ENCODE measurements at places on chromosomes 1 and 21. TPM values are rescaled to one million over a fixed set of nuclear protein-coding genes. Genes with fewer than 3 reads are reported as not detected.

DNA sequence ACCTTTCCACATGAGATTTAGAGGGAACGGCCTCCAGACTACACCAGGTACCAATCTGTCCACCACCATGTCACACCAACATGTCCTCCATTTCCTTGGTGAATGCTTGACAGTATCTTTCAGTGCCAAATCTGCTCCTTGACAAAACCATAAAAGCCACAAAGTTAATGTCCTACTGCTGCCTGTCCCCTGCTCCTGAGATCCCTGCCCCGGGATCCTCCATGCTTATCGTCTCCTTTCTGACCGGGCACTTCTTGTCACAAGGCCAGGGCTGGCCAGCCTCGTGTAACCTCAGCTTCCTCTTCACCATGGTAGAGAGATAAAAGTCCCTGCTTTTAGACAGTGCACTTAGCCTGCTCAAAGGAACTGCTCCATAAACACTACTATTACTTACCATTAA lies 136.2 kb downstream of the NAV1 start:
- no peak for DNase-seq

- DNase-seq: no peak
These were observed 99.5 kb upstream of the BMP8A start for GRCh38 chr1:39391691-39392679.

- no peak for DNase-seq
These were observed 30.2 kb upstream of the PRSS38 start for GRCh38 chr1:227785094-227785804.

- DNase-seq: no peak
These were observed 229.6 kb upstream of the ESRRG start for GRCh38 chr1:216952864-216953263.

- no peak for DNase-seq
These were observed 11.6 kb upstream of the MAPKAPK2 start for GRCh38 chr1:206672844-206673758.

Gene CSMD2
- not detected for total RNA-seq

- peak; percentile 65 for DNase-seq
These were observed 56.9 kb downstream of the MIER1 start for GRCh38 chr1:66981679-66982078.

GRCh38 chr1:3013371-3014049 lies 7.8 kb upstream of the ACTRT2 start:
- no peak for DNase-seq

GRCh38 chr1:90048043-90048442 lies 53.1 kb downstream of the ZNF326 start:
- no peak for DNase-seq

Gene CD52
- 344 TPM for total RNA-seq

Gene LPAR3
- 0.81 TPM for total RNA-seq

GRCh38 chr1:202615501-202616354 lies 94.5 kb downstream of the SYT2 start:
- DNase-seq: peak; percentile 39

DNA sequence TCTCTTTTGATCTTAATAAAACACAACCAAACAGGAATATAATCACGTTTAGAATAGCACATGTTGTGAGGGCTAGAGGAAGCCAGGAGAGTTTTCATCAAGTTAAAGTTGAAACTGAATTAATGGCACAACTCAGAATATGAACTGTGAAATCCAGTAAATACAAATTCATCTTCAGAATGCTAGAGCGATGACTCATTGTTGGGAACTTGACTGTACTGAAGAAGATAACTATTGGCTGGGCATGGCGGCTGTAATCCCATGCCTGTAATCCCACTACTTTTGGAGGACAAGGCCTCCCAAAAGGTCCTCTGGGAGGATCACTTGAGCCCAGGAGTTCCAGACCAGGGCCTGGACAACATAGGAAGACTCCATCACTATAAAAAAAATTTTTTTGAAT lies 8.8 kb downstream of the SYF2 start:
- DNase-seq: no peak

Gene OR6P1
- total RNA-seq: not detected

- peak; percentile 75 for DNase-seq
These were observed 10.8 kb downstream of the GPR3 start for GRCh38 chr1:27403065-27403726.

- no peak for DNase-seq
These were observed 1.4 kb downstream of the SLC9A1 start for GRCh38 chr1:27153549-27153886.

GRCh38 chr1:100523038-100523652 lies 14.8 kb upstream of the GPR88 start:
- no peak for DNase-seq

Gene IGFN1
- total RNA-seq: not detected

DNA sequence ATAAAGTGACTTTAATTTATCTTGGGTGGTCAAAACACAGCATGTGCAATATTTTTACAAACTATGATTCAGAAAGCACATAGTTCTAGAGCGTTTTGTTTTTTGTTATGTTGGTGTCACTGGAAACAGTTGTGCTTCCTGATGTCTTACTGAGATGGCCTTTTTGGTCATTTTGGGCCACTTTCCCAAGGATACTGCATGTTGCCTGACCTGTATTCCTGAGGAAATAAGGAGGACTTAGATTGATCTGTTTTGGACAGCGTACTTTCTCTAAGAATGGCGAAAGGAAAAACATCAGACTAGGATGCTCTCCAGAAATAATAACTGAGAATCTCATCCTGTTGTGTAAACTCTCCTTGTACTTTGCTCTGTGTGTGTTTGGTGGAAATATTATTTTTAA lies 451.2 kb downstream of the USP25 start:
- no peak for DNase-seq

Gene KRTAP19-2
- total RNA-seq: not detected

DNA sequence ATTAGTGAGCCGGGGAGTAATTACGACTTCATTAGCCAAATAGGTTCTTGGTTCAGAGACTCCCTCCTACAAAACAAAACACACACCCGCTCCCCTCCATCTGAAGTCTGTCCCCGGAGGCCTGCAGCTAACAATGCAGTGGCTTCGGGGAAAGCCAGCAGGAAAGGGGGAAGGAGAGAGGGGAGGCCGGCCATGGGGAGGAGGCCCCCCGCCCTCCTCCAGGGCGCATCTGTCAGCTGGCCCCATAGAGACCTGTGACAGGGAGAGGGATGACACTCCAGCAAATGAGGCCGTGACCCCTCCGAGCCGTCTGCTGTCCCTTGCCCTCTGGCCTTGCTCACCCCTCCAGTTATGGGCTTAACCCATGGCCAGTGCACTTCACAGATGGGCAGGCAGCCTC lies 12.1 kb upstream of the CNTN2 start:
- no peak for DNase-seq

Gene PPFIA4
- total RNA-seq: 79.9 TPM

DNA sequence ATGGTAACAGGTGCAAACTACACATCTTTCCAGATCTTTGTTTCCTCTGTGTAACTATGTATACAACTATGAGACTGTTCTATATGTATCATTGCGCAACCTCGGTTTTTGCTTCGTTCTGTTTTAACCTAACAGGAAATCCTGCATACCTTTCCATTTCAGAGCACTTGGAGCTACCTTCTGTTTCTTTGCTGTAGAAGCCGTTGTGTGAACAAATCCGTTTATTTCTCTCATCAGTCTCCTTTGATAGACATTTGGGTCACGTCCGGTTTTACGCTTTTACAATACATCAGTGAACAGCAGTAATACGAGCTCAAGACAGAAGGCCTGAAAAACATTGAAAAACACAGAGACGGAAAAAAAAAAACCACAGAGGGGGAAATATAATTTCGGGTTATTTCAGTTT lies 10.5 kb downstream of the ATP5IF1 start:
- DNase-seq: peak; percentile 66

Gene ETNK2
- total RNA-seq: 1.3 TPM

GRCh38 chr1:182806015-182806678 lies 16.6 kb downstream of the NPL start:
- no peak for DNase-seq

Gene XKR8
- 3.4 TPM for total RNA-seq

Gene RPTN
- not detected for total RNA-seq

GRCh38 chr1:203378556-203379245 lies 27.8 kb upstream of the FMOD start:
- no peak for DNase-seq

DNA sequence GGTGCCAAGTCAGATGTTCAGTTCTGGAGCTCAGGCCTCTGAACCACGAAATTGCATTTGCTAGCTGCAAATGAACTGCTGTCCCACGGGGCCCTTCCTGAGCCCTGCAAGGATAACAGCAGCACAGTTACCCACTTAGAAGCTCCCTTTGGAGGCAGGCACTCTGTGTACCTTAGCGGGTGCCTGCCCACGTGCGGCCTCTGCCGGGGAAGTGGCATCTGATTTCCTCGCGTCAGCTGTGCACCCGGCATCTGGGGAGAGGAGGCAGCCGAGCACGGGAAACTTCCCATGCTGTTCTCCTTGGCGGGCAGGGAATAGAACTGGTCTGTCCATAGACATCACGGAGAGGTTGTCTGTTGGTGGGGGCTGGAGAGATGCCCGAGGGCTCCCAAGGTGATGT lies 148.0 kb upstream of the C1orf174 start:
- DNase-seq: no peak

DNA sequence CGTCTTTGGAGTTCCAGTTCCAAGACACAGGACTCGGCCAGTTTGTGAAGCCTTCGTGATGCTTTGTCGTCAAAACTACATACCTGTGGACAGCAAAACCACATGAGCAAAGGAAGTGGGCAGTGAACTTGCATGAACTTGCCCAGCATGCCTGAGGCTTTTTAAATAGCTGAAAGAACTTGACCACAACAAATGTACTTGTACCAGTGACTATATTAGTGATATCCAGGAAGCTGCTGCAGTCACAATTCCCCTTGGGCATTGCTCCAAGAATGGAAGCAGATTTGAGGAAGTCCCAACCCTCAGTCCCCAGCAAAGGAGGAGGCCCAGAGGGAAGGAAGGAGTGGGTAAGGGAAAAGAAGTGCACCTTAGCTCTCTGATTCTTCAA lies 2.6 kb downstream of the FUCA1 start:
- DNase-seq: no peak

Gene EYA3
- total RNA-seq: 34.6 TPM

DNA sequence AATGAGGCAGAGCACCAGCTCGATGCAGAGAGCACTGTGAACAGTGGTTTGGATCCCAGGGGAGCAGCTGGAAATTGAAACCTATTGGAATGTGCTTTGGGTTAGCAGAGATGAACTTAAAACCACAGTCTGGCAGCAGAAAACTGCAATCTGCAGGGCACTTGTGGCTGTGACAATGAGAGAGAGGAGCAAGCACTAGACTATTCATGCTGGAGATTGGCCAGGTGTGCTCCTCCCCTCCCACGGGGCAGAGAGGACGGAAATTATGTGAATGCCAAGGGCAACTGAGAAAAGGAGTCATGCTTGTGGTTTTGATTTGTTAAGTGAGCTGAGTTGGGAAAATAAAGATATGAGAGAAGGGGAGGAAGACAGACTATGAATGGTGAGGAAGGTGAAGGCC lies 38.1 kb downstream of the HSD3B2 start:
- DNase-seq: peak; percentile 46

DNA sequence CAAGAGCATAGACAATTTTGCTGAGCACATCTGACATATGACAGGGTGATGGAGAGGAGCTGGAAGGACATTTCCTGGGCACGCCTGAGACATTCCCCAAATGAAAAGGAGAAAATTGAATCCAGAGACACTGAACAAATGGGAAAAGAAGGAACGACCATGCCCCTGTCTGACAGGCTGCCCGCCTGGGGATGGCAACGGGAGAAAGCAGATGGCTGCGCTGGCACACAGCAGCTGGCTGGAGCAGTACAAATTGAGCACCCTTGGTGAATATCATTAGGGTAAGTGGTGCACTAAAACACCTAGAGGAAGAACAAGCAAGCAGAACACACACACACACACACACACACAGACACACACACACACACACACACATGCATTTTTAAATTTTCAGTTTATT lies 174.3 kb upstream of the DUSP10 start:
- no peak for DNase-seq

- no peak for DNase-seq
These were observed 51.4 kb upstream of the SIM2 start for GRCh38 chr21:36647279-36648093.
